Inflammatory macrophage treated with lipopolysaccharide for 4 hours (primary cell): ENCODE measurements at places on chromosomes 2 and 18.
A peak's percentile ranks its signal among the peaks of the same experiment; 100 is the strongest.

GRCh38 chr18:78378403-78378802 lies 601.2 kb upstream of the SALL3 start:
- no peak for DNase-seq

DNA sequence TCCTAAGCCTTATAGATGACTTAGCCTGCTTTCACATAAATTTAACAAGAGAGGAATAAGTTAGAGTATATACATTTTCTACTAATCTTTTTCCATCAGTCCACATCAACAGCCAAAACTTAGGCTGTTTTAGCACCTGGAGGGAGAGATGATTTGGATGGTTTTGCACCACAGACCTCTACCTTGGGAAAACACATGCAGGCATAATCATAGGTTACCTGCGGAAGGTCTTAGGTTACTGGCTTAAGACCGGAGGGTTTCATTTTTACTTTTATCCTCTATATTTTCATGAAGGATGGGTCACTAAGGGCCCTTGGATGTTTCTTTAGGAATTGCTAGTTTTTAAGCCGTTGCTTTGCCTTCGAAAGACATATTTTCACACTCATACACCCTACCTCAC lies 66.0 kb downstream of the MYO1B start:
- DNase-seq, result no peak

- DNase-seq, result no peak
Observed at GRCh38 chr18:69557282-69557681, 156.6 kb downstream of the DOK6 start.

DNA sequence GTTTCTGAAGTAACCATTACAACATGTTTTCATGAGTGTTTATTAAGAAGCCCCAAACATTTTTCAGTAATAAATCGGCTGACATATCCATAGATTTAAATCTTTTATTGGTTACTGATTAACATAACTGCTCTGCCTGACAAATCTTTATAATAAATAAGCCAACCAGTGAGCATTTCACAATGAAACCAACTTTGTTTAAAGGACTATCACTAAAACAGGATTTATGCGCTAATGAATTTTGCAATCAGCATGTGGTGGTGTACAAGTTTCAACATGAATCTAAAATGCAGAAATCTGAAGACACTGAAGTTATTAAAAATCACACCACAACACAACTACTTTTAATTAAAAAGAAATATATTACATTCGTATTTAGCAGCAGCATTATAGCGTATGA lies 166.7 kb downstream of the MEIS1 start:
- no peak for DNase-seq

DNA sequence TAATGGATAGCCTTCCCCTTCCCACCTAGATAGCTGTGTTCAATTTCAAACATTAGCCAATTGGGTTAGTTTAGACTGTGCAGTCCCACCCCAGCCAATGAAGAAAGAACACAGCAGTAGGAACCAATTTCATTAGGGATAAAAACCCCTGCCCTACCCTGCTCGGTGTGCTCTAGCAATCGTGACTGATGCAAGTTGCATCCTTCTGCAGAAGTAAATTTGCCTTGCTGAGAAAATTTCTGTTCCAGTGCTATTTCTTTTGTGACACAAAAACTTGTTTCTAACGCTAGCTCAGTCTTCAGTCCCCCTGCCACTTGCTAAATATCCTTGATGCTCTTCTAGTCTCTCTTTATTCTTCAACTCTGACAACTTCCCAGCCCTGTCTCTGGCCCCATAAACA lies 15.2 kb upstream of the SAP130 start:
- DNase-seq, result no peak

GRCh38 chr2:235098736-235099494 lies 147.1 kb downstream of the SH3BP4 start:
- no peak for DNase-seq

- no peak for DNase-seq
Observed at GRCh38 chr2:142937347-142937746, 59.9 kb downstream of the KYNU start.

DNA sequence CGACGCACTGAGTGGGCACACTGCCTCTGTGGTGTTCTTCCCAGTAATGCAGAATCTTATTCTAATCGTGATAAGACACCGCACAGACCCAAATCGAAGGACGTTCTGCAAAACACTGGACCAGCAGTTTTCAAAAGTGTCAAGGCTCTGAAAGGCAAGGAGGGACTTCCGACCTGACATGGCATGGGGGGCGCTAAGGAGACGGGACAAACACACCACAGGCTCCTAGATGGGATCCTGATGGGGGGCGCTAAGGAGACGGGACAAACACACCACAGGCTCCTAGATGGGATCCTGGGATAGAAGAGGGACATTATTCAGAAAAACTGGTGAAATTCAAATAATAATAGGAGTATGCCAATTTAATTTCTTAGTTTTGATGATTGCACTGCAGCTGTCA lies 191.4 kb downstream of the LDLRAD4 start:
- no peak for DNase-seq

GRCh38 chr2:193776988-193777387 lies 1582.3 kb upstream of the TMEFF2 start:
- no peak for DNase-seq

GRCh38 chr2:205366336-205367060 lies 315.8 kb upstream of the NRP2 start:
- no peak for DNase-seq

DNA sequence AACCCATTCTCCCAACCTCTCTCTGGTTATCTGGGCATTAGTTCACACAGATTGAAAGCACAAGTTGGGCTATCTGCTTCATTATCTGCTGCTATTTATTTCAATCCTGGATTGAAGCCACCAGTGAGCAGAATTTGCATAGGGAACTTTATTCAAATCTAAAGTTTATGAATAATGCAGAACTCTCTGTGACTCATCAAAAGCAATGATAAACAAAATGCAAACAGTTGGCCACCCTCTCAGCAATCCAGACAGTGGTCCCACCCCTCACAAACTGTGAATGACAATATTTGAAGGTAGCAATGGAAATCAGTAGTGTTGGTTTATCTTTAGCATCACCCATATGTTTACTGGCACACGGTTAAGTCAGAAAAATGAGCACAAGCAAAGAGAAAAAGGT lies 106.8 kb upstream of the TMEM178A start:
- DNase-seq, result no peak

DNA sequence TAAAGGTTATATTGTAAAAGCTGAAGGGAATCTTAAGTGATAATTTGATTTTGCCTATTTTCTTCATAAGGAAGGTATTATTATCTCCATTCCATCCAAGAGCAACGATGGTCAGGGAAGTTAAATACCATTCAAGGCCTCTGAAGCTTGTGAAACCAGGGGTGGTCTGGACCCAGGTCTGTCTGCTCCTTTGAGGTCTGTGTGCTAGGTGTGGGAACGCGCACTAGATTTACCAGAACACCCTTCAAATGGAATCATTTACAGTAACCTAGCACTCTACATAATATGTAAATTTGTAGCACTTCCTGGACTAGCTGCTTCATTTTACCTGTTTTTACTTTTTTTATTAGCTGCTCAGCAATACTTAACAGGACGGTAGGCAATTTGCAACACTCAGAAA lies 6.4 kb upstream of the TRIB2 start:
- no peak for DNase-seq

GRCh38 chr2:15748736-15749323 lies 157.2 kb downstream of the DDX1 start:
- DNase-seq, result peak; percentile 1

DNA sequence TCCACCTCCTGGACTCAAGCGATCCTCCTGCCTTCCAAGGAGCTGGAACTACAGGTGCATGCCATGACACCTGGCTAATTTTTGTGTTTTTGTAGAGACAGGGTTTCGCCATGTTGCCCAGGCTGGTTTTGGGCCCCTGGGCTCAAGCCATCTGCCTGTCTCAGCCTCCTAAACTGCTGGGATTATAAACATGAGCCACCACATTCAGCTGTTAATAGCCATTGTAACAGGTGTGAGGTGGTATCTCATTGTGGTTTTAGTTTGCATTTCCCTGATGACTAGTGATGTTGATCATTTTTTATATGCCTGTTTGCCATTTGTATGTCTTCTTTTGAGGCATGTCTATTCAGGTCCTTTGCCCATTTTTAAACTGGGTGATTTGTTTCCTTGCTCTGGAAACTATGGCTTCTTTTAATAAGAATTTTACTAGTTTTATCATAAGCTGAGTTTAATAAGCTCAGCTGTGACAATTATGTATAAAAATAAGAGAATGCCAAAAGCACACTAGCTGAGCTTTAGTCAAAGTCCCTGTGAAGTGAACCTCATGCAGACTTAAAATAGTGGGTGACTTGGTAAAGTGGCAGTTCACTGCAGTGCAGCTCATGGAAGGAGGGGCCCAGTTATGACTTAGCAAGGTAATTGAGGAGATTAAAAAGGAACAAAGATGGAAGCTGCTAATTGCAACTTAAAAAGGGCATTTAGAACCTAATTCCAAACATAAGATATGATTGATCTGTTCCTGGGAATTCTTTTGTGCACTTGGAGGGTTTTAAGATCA lies 465.1 kb downstream of the TGIF1 start:
- DNase-seq, result no peak

DNA sequence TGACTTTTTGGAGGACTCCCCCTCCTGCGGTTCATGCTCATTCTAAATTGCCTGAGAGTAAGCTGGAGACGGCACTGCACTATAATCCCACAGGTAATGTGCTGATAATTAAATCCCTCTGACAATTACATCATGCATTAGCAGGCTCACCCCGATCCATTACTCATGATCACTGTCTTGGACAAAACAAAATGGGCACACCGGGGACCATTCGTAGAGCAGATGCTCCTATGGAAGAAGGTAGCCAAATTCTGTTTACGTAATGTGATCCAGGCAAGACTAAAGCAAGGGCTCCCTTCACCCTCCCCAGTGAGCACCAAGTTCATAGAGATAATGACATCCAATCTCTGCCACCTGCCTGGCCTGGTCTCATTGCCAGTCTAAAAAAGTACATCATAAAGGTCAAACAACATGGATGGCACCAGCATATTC lies 657.1 kb upstream of the SOX11 start:
- no peak for DNase-seq

GRCh38 chr18:5238371-5238976 lies 41.4 kb upstream of the AKAIN1 start:
- DNase-seq, result peak; percentile 25

GRCh38 chr2:184452907-184453306 lies 145.4 kb upstream of the ZNF804A start:
- peak; percentile 24 for DNase-seq

DNA sequence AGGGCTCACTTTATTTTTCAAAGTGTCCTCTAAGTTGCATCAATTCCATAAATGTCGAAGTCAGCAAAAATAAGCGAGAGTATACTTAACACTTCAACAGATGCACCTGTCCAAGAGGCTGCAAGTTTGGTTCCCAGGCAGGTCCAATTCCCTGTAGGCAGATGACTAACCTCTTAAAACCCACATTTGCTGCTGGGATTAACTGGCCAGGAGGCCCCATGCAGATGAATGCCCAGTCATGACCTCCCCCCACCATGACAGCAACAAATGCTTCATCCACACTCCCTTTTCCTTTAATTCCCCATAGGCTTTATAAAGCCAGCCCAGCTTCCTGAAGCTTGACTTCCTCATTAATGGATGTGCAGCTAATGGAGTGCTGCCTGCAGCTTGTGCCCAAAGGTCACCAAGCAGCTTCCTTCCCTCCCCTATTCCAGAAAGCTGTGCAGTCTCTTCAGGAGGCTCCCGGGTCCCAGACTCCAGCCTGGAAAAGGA lies 35.7 kb downstream of the REEP1 start:
- no peak for DNase-seq

- DNase-seq, result no peak
Observed at GRCh38 chr2:24521162-24521857, 30.3 kb downstream of the NCOA1 start.

GRCh38 chr2:119841550-119841949 lies 81.8 kb downstream of the PTPN4 start:
- no peak for DNase-seq

- DNase-seq, result no peak
Observed at GRCh38 chr2:61633250-61633649, 95.1 kb upstream of the XPO1 start.

GRCh38 chr2:178946494-178946893 lies 103.4 kb downstream of the CCDC141 start:
- DNase-seq, result no peak

DNA sequence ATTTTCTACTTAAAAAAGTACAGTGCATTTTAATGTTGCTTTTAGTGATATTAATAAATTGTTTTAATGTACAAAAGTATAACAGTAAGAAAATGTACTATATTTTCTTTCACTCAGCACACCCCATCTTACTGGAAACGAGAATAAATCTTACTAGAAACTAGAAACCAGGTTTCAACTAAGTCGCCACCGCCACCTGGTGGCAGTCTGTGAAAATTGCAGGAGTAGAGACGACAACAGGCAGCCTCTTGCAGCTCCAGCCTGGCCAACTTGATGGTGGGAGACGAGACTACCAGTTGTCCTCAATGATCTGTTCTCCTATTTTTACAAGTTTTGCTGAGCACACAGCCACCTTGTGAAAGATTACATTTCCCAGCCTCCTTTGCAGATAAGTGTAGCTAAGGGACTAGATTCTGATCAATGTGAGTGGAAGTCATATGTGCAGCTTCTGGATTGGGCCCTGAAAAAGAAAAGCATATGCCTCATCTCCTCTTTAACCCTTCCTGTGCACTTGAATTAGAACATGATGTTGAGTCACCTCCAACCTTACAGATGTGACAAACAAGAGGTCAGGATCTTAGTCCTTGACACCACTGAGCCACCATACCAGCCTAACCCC lies 8.7 kb downstream of the OTOF start:
- peak; percentile 82 for DNase-seq

GRCh38 chr2:200782251-200782650 lies 29.5 kb upstream of the BZW1 start:
- peak; percentile 66 for DNase-seq

GRCh38 chr2:12064153-12064552 lies 317.7 kb downstream of the LPIN1 start:
- DNase-seq, result no peak

GRCh38 chr2:177400337-177400923 lies 7.9 kb downstream of the AGPS start:
- no peak for DNase-seq

GRCh38 chr2:191001624-191002023 lies 12.3 kb downstream of the STAT1 start:
- DNase-seq, result no peak

DNA sequence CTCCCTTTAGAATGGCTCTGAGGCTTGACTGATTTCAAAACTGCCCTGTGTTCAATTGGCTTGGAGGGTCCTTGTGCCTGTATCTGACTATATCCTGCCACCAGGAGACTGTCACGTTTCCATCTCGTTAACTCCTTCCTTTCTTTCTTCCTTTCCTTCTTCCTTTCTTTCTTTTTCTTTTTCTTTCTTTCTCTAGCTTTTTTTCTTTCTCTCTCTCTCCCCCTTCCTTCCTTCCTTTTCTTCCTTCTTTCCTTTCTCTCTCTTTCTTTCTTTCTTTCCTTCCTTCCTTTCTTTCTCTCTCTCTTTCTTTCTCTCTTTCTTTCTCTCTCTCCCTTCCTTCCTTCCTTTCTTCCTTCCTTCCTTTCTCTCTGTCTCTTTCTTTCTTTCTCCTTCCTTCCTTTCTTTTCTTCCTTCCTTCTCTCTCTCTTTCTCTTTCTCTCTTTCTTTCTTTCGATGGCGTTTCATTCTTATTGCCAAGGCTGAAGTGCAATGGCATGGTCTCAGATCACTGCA lies 38.1 kb upstream of the EML6 start:
- no peak for DNase-seq

GRCh38 chr2:104109356-104109755 lies 744.6 kb upstream of the POU3F3 start:
- DNase-seq, result no peak

GRCh38 chr2:36618381-36618780 lies 20.4 kb upstream of the FEZ2 start:
- DNase-seq, result peak; percentile 12
